Activated effector memory CD4-positive, alpha-beta T cell treated with Interleukin-2 at 50 U/mL for 16 hours (primary cell): ENCODE measurements at places on chromosomes 5 and 9.

- no peak for DNase-seq
These were observed 23.7 kb downstream of the PTGS1 start for GRCh38 chr9:122394265-122395125.

DNA sequence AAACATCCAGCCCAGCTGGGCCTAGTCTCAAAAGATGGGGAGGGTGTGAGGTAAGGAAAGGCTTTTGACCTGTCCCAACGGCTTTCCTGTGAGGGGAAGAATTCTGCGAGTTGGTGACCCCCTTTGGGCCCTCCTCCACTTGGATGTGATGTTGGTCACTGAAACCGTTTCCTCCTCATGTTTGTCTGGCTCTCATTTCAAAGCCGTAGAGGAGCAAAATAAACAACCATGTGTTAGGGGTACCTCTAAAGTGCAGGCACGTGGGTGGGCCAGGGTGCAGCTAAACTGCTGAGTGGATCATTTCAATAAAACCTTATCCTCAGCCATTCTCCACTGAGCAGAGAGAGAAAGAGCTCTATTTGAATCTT, 84.3 kb upstream of the MELK start:
- DNase-seq: peak; percentile 8

DNA sequence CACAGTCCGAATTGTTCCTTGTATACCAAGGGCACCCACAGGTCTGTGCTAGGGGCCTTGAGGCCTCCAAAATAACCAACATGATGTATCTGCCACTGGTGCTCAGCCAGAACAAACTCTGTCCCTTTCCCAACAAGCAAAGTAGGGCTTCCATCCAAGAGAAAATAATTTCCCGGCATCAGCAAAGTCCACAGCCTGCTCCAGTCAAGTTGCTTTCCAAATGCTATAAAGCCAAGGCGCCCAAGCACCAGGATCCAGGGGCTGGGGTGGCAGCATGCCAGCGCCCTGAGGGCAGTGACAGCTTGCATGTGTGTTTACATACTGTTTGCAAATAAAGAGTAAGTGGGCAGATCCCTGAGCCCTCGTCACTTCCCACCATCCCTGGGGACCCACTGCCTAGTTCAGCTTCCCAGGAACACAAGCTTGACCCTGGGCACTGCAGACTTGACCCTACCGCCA, 155.9 kb downstream of the ERCC6L2 start:
- DNase-seq: no peak

DNA sequence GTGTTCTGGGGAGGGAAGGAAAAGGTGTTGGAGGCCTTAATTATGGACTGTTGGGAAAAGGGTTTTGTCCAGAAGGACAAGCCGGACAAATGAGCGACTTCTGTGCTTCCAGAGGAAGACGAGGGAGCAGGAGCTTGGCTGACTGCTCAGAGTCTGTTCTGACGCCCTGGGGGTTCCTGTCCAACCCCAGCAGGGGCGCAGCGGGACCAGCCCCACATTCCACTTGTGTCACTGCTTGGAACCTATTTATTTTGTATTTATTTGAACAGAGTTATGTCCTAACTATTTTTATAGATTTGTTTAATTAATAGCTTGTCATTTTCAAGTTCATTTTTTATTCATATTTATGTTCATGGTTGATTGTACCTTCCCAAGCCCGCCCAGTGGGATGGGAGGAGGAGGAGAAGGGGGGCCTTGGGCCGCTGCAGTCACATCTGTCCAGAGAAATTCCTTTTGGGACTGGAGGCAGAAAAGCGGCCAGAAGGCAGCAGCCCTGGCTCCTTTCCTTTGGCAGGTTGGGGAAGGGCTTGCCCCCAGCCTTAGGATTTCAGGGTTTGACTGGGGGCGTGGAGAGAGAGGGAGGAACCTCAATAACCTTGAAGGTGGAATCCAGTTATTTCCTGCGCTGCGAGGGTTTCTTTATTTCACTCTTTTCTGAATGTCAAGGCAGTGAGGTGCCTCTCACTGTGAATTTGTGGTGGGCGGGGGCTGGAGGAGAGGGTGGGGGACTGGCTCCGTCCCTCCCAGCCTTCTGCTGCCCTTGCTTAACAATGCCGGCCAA, 19.1 kb downstream of the PTGES2 start:
- no peak for DNase-seq

GRCh38 chr9:129995409-129996160, 47.4 kb downstream of the FNBP1 start:
- DNase-seq: no peak

- DNase-seq: no peak
These were observed 26.4 kb downstream of the WHRN start for GRCh38 chr9:114478871-114479270.

DNA sequence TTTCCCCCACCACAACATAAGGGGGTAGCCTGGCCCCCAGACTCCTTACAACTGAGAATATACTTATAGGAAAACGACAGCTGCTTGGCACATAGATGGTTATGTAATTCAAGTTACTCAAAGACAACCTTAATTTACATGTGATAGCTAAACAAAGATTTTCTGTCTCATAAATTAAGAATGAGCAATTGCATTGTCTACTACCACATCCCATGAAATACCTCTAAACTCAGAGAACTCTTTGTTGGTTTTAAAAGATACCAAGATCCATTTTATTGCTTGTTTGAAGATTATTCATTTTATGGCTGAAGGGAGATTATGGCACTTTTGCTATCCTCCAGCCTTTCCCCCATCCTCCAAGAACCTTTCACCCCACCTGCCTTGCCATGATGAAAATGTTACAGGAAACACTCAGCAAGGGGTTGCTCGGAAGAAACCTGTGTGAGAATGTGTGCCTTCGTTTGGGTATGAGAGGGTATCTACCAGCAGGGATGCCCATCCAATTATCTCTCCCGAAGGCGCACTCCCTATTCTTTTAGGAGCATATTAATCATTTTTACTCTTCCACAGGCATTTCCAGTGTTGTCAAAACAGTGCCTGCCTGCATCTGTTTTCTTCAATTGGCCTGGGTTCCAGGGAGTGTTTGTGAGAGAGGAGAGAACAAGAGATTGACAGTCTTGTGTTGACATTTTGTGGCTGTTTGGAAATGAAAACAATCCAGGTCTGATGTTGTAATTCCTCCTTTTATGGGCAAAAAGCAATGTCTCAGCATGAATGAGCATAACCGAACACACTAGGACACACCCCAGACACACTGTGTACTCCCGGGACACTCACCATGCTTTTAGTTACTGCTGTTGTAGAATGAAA, 208.0 kb upstream of the ANKRD55 start:
- DNase-seq: no peak

- DNase-seq: no peak
These were observed 35.6 kb downstream of the NIM1K start for GRCh38 chr5:43227655-43228054.

DNA sequence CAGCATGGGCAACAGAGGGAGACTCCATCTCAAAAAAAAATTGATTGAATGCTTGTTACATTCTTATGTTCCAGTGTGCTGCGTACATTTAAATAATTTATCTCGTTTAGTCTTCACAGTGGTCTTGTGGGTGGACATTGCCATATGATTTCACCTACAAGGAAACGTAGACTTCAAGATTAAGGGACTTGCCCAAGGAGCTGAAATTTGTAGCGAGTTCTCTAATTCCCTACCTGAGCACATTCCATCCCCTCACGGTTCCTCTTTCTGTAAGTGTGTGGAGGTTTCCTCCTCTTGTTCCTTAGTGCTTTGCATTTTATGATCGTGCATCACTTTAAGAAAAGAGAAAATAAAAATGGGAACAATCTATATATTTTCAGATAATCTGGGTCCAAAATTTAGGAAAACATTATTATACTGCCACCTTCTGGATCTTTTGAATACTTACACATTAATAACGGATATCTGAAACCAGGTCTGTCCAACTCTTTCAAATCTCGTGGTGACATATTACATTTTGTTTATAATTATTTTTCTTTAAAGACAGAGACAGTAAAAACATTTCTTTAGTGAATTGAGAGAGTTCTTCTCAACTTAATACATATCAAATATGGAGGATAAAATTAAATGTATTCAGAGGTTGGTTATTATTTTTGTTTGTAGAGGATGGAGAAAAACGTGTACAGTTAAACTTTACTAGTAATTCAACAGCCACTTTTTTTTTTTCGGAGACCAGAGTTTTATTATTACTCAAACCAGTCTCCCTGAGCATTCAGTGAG, 29.9 kb upstream of the C7 start:
- DNase-seq: no peak
